Left renal pelvis (tissue), 4 donors: ENCODE measurements at places on chromosomes 7 and 10. TPM values are rescaled to one million over a fixed set of nuclear protein-coding genes. Genes with fewer than 3 reads are reported as not detected.

DNA sequence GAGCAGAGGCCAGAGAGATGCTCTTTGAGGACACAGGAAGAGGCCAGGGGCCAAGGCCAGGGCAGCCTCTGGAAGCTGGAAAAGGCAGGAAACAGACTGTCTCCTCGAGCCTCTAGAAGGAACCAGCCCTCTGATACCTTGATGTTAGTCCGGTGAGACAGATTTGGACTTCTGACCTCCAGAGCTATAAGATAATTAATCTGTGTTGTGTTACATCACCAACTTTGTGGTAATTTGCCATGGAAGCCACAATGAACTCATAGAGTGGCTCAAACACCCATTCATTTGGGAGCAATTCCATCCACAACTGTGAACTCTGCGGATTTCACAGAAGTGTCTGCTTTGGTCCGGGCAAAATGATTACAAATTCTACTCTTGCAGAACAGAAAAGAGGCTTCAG is 48.7 kb downstream of the OAT start:
- no peak for DNase-seq

The C10orf53 gene
- not detected for polyA plus RNA-seq

DNA sequence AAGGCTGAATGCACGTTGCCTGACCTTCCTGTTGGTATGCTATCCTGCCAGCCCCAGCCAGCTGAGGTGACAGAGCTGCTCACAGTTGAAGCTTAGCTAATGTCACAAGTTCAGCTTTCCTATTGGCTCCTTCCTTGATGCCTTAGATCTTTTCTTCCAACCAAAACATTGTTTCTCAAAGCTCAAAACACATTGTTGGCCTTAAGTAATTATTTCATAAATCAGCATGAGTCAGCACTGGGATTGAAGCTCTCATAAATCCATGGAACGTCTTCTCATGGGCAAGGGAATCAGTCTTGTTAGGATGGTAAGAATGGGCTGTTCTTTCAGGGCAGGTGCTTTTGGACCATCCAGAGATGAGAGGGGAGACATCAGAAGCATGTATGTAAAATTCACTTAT is 128.1 kb upstream of the SAMD8 start:
- DNase-seq = no peak

DNA sequence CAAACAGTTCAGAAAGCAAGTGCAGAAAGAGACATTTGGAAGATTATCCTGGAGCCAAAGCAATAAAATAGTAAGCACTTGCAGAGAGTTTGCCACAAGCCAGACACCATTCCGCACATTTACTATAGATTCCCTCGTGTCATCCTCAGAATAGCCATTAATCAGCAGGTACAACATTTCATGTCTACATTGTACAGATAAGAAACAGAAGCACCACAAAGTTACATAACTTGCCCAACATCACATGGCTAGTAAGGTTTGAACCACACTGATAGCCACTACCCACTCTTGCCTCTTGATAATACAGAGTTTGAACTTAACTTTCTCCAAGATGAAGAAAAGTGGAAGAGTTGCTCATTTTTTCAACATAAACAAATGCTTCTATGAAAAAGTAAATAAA is 40.6 kb upstream of the GHITM start:
- no peak for DNase-seq

GRCh38 chr7:2613931-2614600 is 17.7 kb upstream of the TTYH3 start:
- no peak for DNase-seq
